ENCODE measurements at places on chromosomes 4 and X.

GRCh38 chr4:54277691-54278090, 48.6 kb downstream of the PDGFRA start:
- H3K4me3 ChIP-seq: 0 out of 2 replicates have a peak overlapping the region, but pooled peaks have one; percentile 24
- no peak overlapping the region for H3K27ac ChIP-seq
- no peaks in the 10 kb centered on the region for H3K36me3 ChIP-seq

GRCh38 chr4:115361781-115362180, 248.4 kb upstream of the NDST4 start:
- no peak overlapping the region for H3K4me3 ChIP-seq
- DNase-seq: no peak
- H3K27me3 ChIP-seq: no peaks in the 10 kb centered on the region
- H3K27ac ChIP-seq: no peak overlapping the region
- H3K36me3 ChIP-seq: no peaks in the 10 kb centered on the region
- no peaks in the 10 kb centered on the region for H3K4me1 ChIP-seq

DNA sequence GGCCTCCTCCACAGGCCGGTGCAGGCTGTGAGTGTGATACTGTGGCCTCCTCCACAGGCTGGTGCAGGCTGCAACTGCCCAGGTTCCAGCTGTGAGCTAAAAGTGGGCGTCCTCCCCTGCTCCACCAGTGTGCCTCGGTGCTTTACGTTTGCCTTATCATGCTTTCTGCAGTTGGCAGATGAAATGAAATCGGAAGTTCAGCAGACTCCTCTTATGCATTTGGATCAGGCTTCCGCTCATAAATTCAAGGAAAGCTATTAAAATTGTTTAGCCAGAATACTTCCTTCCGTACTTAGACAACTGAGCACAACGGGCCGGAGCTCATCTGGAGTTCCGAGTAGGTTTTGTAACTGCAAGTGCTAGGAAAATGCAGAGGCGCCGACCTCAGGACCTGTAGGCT, 12.0 kb downstream of the CYP4V2 start:
- no peaks in the 10 kb centered on the region for H3K27me3 ChIP-seq
- no peak overlapping the region for H3K4me3 ChIP-seq
- H3K27ac ChIP-seq: no peak overlapping the region
- no peaks in the 10 kb centered on the region for H3K36me3 ChIP-seq

DNA sequence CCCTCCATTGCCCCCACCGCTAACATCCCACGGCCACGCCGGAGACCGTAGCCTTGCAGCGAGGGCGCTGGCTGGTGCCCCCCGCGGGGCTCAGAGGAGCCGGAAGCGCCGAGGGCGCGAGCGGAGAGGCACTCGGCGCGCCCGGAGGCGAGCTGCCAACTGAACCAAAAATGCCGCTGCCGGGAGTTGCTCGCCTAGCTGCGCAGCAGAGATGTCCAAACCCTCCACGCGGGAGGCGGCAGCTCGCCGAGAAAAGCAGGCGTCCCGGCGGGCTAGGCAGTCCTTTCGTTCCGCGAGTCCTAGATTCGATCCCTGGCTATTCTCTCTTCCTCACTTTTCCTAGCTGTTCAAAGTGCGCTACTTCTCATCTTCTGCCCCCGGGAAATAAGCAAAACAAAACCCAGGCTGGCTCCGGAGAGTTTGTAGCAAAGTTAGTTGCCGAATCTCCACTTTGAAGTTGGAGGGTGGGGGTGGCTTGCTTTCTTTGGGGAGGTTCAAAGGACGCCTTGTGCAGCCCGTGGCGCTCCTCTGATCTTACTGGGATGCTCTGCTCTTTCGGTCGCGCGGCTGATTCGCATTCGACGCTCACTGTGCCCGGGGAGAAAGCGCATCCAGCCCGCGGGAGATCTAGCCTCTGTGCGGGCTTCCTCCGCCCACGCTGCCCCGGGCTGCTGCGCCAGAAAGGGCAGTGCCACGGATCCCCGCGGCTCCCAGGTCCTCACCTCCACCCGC, 723 bp downstream of the NKX6-1 start:
- H3K27ac ChIP-seq: no peak overlapping the region
- H3K4me3 ChIP-seq: peak overlapping the region; percentile 46
- peaks cover 37% of the 10 kb centered on the region for H3K4me1 ChIP-seq
